ENCODE measurements at places on chromosomes 3 and 15.

DNA sequence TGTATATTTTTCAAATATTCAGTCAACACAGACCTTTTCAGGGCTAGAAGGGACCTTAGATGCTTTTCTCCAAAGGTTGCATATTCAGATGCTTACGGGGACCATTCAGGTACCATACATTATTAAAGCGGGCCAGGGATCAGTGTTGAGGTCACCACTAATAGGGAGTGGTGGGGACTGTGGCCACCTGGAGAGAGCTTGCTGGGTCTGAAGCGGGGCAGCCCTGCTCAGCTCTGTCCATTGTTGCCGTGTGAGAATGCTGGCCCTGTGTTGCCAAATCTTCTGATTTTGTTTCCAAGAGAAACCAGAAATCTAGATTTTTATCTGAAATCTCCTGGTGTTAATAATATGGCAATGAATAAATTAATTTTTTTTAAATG is 23.7 kb downstream of the ABHD2 start:
- no peak for DNase-seq

- DNase-seq, result no peak
These were observed 98.9 kb downstream of the LRRK1 start for GRCh38 chr15:101018016-101018415.

GRCh38 chr3:119676020-119676419 is 1.2 kb downstream of the COX17 start:
- no peak for DNase-seq

- no peak for DNase-seq
These were observed 286.4 kb downstream of the ZIC4 start for GRCh38 chr3:147119989-147120388.

DNA sequence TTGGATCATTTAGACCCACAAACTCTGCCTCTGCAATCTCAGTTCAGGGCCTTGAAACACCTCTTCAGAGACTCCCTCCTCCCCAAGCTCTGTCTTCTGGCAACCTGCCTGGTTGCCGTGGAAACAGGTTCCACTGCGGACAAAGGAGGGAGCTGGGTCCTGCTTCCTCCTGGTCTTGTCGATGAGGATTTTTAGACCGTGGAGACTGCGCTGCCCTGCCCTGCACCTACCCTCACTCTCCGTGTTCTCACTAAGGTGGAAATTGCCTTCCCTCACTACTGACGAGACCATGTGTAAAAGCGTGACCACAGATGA is at the start of gene RTP1:
RTP1 (plus strand) TSS at position 152 of the 315 bp plus-strand sequence; CDS start at position 182, 30 bp downstream.
- no peak for DNase-seq

DNA sequence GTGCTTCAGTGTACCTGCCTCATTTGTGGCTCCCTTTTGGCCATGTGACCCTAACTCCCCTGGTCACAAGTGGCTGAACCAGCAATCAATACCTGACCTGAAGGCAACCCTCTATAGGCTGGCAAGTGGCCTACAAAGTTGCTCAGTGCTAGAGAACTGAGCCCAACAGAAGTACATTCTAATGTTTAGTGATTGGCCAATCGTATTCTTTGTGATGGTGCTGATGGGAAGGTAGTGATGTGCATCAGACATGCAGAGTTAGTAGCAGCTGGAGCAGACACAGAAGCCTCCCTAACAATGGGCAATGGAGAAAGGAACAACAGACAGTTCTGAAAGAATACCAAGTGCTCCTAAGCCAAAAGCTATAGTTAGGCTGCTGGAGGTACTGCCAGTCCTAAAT is 10.4 kb upstream of the ATOSA start:
- no peak for DNase-seq

GRCh38 chr15:50531766-50532165 is 14.7 kb downstream of the USP50 start:
- DNase-seq, result peak; percentile 4
